Stimulated activated CD8-positive, alpha-beta memory T cell treated with anti-CD3 and anti-CD28 coated beads, Interleukin-7, amount 100 ng/mL, for 1 hour (primary cell): ENCODE measurements at places on chromosomes 4 and X.

DNA sequence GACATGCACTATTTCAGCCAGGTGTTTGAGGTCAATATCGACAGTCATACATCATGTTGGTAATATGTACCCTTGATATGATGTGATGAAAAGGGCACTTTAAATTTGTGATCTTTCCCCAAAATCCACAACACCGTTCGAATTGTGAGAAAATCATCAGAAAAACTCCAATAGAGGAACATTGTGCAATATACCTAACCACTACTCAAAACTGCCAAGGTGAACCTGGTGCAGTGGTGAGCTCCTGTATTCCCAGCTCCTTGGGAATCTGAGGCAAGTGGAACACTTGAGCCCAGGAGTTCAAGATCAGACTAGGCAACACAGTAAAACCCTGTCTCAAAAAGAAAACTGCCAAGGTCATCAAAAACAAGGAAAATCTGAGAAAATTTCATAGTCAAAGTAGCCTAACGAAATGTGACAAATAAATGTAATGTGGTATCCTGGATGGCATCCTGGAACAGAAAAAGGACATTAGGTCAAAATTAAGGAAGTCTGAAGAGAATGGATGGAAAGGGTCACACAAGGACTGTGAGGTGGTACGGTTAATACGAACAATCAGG is 55.6 kb upstream of the LSM6 start:
- DNase-seq, result no peak

DNA sequence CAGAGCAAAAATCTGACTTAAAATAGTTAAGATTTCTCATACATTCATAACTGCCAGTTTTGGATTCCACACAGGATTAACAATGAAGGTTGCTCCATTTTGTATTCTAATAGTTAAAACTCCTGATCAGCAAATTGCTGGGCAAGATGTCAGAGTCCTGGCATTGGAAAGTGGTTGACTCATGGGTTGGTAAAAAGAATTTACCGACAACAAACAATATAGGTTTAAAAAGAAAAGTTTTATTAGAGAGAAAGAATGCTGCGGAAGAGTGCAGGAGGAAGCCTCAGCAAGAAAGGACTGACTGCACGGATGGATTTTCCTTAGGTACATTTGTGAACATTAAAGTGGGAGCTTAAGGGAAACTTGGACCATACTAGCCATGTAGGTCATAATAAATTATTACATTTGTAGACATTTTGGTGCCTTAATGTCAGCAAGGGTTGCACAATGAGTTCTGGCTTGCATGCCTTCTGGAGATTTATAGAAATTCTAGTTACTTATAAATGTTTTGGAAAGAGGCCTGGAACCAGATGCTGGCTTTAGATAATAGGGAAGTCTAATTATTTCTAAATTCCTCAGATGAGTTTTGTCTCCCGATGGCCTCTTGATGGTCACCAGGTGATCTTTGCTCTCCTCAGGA is 25.4 kb upstream of the IL2 start:
- DNase-seq, result no peak

GRCh38 chrX:19566359-19567222 is 51.3 kb upstream of the MAP3K15 start:
- DNase-seq, result no peak

- DNase-seq, result no peak
Observed at GRCh38 chr4:156596706-156597329, 374.8 kb downstream of the PDGFC start.

- DNase-seq, result peak; percentile 45
Observed at GRCh38 chr4:40196724-40197281, at the start of gene RHOH. Gene RHOH, plus strand, starts transcription at chr4:40197031. Its CDS starts 46,356 bp downstream, at chr4:40243387.

DNA sequence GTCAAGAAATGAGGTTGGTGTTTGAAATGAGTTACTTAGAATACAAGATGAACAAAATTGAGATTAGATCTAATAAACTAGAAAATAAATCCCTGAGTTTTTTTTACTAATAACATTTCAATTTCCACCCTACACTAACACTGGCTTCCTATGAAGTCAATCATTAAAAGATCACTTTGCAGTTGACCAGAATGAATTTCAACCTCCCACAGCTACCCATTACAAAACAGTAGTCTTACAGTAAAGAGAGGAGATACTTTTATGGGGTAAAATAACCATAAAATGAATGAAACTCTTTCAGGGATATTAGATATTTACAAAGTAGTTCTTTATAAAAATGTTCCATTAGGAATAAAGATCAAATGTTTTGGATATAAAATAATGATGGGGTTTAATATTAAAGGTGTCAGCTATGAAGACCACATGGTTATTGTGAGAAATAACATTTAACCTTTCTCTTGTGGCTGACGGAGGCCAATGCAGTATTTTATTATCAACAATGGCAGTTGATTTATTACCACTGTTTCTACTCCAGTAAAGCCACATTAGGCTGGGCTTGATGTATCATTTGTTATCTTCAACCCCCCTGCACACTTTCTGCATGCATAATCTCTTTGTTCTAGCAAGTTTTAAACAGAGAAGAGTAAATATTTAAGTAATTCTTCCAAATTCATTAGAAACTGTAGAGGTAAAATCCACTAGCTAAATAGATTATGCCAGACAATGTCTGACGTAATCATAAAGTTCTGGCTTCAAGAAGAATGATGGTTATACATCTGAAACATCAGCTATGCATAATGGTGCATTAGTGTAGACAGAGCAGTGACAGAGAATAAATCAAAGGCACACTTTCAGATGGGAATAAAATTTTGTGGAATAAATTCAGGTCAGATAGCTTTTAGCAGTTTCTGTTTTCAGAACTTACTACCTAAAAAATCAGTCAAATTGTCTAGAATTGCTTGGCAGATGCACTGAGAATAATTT is 516.6 kb downstream of the PCDH18 start:
- no peak for DNase-seq

- DNase-seq, result no peak
Observed at GRCh38 chrX:11533199-11533651, 132.5 kb downstream of the ARHGAP6 start.

DNA sequence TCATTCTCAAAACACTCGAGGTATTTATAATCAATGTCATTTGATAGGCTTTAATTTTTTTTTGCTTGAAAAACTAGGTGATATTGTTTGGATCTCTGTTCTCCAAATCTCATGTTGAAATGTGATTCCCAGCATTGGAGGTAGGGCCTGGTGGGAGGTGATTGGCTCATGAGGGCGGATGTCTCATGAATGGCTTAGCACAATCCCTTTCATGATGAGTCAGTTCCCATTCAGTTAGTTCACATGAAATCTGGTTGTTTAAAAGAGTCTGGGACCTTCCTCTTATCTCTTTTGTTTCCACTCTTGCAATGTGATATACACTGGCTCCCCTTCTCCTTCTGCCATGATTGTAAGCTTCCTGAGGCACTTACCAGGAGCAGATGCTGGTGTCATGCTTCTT is 638.7 kb downstream of the DMD start:
- DNase-seq, result no peak

- DNase-seq, result no peak
Observed at GRCh38 chr4:165906272-165906671, 33.2 kb downstream of the TLL1 start.

DNA sequence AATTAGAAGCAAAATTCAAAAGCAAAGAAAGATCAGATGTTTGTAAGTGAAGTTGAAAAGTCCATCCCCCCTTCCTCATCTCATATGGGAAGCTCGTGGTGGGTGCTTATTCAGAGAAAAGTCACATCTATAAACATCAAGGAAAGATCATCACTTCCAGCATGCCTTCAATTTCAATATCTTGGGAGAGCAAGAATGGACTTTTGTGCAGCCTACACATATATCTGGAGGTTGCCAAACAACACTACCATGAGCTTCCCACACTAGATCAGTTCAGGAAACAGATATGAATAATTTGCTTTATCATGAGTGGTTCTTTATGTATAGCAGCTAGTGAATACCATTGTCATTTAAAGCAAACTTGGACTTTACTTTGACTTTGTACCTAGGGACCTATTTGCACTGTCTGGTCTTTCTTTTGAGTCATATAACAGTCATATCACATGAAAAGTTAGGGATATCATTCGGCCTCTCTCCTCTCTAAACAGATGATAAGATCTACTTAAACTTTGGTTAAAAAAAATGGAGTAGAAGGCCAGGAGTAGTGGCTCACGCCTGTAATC is 5.6 kb upstream of the TBL1X start:
- DNase-seq, result no peak

GRCh38 chr4:157014621-157015591 is 43.3 kb upstream of the PDGFC start:
- DNase-seq, result no peak

DNA sequence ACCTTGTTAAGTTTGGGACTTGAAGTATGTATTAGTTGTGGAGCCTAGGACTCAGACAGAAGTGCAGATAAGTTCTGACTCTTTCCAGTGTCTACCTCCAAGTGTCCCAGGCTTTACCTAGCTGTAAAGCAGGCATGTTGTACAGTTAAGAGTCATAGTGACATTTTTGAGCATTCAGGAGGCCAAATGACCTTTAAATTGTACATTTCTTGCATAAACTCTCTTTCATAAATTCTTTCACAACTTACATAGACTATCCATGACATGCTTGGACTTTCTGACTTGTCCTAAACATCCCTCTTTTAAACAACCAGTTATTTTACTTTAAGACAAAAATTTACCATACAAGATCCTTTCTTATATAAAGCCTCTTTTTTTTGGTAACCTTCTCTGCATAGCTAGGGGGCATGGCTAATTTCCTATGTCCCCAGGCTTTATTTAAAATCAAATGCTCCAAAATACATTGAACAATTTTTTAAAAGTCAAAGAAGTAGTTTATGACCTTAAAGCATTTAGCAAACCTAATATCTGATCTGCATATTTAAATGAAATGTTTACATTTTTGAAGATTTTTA is 40.1 kb upstream of the UGT8 start:
- DNase-seq, result no peak

GRCh38 chr4:9704551-9705332 is 76.7 kb upstream of the DRD5 start:
- DNase-seq, result no peak

DNA sequence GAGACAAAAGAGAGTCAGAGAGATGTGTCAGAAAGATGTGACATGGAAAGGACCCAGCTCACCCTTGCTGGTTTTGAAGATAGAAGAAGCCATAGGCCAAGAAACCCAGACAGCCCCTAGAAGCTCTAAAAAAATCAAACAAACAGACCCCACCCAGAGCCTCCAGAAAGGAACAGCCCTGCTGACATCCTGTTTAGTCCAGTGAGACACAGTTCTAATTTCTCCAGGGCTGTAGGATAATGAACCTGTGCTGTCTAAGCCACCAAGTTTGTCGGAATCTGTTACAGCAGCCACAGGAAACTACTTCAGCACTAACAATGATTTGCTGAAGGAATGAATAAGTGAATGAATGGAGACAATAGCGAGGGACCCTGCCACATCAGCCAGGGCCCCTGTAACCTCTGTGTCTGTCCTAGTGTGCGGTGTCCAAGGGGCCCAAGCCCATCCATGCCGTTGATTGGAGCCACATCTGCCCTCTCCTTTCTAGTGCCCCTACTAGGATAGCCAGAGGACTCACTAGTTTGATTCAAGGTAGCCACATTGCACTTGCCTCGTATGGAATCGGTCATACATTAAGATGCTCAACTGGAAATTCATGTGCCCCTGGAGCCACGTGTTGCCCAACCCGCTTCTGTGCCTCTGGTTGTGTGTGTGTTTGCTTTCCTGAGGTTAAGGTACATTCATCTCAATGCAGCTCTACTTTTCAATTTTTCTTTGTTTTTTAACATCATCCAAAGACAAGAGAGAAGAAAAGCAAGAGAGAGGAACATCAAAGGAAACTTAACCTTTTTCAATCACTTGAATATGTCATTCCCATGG is 32.5 kb upstream of the SLC2A9 start:
- no peak for DNase-seq

GRCh38 chr4:57119054-57119651 is 9.0 kb upstream of the IGFBP7 start:
- DNase-seq, result no peak

- no peak for DNase-seq
Observed at GRCh38 chrX:24023972-24024669, 2.9 kb downstream of the KLHL15 start.

- DNase-seq, result no peak
Observed at GRCh38 chrX:132365490-132365889, 123.3 kb downstream of the MBNL3 start.

DNA sequence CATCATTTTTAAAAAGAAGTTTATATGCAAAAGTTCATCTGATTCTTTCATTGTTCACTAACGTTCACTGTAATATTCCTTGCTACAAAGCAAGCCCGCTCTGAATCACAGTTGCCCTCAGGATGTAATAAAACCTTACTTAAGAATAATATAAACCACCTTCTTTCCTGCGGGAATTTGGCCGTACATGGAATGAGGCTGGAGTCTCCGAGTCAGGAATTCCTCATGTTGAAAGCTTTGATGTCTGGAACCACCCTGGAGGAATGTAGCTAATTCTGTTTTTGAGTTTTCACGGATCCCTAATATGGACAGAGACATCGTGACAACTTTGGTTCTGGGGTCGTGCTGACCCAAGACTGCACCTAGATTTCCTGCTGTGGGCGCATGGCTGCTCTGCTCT is 58.5 kb downstream of the CRLF2 start:
- DNase-seq, result no peak

DNA sequence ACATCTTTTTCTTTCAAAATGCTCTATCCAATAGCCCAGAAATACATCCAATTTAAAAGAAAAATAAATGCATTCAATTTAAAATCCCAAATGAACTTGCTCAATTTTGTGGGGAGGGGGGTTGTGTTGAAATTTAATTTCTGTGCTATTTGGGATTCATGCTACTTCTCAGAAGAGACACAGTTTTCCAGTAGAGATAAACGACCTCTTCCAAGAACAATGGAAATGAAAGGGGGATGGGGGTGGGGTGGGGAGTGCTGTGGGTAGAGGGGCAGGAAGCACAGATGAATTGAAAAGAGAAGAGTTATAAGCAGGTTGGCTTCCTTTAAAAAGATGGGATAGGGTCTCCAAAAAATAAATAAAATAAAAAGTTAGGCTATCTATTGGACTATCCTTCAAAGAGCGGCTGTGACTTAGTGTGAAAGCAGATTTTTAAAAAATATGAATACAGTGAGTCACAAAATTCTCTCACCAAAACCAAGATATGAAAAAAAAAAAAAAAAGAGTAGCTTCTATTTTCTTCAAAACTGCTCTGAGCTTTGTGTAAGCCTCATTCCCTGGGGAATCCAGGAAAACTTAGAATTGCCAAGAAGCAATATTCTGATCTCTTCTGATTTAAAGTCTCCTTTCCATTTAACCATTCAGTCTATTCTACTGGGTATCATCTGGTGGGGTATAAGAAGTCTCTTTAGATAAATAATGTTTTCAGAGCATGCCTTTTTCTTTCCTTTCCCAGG is 324.3 kb downstream of the PTTG2 start:
- DNase-seq, result no peak

DNA sequence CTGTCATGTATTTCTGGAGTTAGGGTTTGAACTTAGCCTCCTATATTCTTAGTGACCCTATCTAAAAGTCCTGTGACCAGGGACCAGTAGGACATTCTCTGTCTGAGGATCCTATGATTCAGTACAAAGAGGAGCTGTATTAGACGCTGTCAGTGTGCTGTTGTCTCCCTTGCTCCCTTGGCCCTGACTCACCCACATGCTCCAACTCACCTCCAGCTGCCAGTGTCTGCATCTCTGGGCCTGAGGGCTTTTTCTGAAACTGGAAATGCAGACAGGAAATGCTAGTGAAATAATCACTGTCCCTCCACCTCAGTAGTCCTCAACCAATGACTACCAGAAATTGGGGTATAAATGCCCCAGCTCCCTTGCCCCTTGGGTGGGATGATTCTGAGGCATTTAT is 535.3 kb upstream of the RPS6KA3 start:
- DNase-seq, result no peak
